ENCODE measurements at places on chromosomes 11 and 22.

DNA sequence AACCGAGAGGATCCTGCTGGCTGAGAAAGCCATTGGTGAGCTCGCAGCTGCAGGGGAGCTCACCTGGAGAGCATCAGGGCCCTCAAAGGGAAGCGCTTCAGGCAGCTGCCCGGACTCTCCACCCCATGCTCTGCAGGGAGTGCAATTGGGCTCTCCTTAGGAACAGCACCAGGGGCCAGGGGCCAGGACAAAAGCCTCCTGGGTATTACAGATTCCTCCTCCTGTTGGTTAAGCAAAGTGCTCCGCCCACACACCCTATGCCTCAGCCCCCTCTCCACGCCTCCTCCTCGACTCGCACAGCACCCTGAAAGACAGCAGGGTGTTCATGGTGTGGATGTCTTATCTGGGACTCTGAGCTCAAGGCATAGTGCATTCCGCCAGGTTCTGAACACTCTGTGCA is 139.9 kb downstream of the SHANK2 start:
- no peaks in the 10 kb centered on the region for H3K4me1 ChIP-seq
- DNase-seq = no peak
- H3K27ac ChIP-seq = no peak overlapping the region
- no peak overlapping the region for H3K4me3 ChIP-seq

DNA sequence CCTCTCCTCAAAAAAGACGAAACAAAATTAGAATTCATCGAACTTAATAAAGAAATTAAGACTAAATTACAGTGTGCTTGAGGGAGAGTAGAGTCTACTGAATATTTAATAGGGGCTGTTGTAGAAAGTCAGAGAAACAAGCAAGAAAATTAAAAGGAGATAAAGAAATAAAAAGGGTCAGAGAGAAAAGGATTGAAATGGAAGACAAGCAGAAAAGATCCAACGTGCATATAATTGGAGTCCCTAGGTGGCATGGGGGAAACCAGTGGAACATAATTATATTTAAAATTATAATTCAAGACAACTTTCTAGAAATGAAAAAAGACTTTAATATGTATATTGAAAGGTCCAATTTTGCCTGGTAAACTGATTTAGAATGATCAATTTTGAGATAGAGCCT is 74.3 kb downstream of the ACER3 start:
- no peaks in the 10 kb centered on the region for H3K27me3 ChIP-seq
- no peaks in the 10 kb centered on the region for H3K4me1 ChIP-seq
- peaks cover 16% of the 10 kb centered on the region for H3K36me3 ChIP-seq
- no peak overlapping the region for H3K4me3 ChIP-seq

- no peak for DNase-seq
- H3K27me3 ChIP-seq = peaks cover 53% of the 10 kb centered on the region
- H3K4me1 ChIP-seq = no peaks in the 10 kb centered on the region
- no peak overlapping the region for H3K27ac ChIP-seq
- no peak overlapping the region for H3K4me3 ChIP-seq
- no peaks in the 10 kb centered on the region for H3K36me3 ChIP-seq
Measured at GRCh38 chr11:69721745-69722144, 17.9 kb upstream of the FGF19 start.

- no peak overlapping the region for H3K27ac ChIP-seq
- peak; percentile 28 for DNase-seq
- H3K36me3 ChIP-seq = no peaks in the 10 kb centered on the region
- peaks cover 2% of the 10 kb centered on the region for H3K27me3 ChIP-seq
- H3K4me3 ChIP-seq = no peak overlapping the region
- H3K4me1 ChIP-seq = no peaks in the 10 kb centered on the region
Measured at GRCh38 chr11:74570266-74571061, 21.9 kb upstream of the POLD3 start.

DNA sequence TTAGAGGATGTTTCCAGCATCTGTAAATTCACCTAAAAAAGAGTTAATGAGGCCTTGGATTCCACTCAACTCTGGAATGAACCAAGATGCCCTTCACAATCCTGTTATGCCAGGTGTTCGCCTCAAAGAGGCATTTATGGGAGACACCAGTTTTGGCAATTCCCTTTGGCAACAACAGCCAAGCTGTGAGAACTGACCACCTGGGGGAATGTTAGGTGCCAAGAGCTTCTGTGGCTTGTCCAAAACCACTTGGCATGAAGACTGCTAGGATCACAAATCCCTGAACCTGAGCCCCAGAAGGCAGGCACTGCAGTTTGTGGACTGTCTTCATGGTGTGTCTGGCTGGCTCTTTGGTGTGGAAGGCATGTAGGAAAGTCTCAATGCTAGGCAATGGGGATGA is 164.4 kb upstream of the BDNF start:
- H3K36me3 ChIP-seq = no peaks in the 10 kb centered on the region
- no peaks in the 10 kb centered on the region for H3K4me1 ChIP-seq
- no peak overlapping the region for H3K4me3 ChIP-seq
- H3K27ac ChIP-seq = no peak overlapping the region
- DNase-seq = no peak

All from activated CD8-positive, alpha-beta T cell treated with anti-CD3 and anti-CD28 coated beads, Interleukin-2, amount 10 ng/mL, durations not matched to agents 7 days and 5 days (primary cell).